ENCODE measurements at places on chromosomes 6 and 20.

DNA sequence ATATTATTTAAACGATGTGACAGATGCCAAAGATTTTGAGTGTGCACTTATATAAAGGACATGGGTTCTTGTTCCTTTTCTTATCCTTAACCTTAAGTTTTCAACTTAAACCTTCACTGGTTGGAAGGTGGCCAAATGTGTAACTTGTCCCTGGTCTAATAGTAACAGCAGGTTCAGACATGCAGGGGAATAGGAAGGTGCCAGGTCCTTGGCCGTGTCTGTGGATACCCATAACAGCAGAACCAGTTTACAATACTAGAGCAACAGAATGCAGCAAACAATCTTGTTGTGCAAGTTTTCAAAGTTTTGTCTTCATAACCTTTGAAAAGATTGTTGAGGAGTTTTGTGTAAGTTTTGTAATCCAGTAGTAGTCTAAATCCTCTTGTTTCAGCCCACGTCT, 4.4 kb downstream of the MYB start:
- DNase-seq, result no peak

DNA sequence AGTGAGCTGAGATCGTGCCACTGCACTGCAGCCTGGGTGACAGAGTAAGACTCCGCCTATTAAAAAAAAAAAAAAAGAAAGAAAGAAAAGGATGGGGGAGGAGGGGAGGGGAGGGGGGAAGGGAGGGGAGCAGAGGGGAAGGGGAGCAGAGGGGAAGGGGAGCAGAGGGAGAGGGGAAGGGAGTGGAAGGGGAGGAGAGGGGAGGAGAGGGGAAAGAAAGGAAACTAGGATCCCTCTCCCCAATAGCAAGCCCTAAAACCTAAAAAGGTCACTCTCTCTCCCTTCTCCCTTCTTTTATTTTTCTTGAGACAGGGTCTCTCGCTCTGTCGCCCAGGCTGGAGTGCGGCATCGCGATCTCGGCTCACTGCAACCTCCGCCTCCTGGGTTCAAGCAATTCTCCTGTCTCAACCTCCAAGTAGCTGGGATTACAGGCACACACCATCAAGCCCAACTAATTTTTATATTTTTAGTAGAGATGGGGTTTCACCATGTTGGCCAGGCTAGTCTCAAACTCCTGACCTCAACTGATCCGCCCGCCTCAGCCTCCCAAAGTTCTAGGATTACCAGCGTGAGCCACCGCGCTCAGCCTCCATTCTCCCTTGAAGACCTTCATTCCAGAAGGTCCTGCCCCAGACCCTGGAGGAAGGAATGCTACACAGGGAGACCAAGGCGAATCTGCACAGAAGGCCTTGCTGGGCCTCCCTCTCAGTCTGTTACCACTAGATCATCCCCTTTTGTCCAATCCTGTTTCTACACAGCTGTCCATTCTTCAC, 45.8 kb upstream of the PIM1 start:
- DNase-seq, result no peak

- DNase-seq, result no peak
These were observed 341.2 kb downstream of the SYNE1 start for GRCh38 chr6:152295920-152296319.

GRCh38 chr6:169489563-169490245, 212.1 kb downstream of the WDR27 start:
- no peak for DNase-seq

- no peak for DNase-seq
These were observed 237.8 kb downstream of the ZNF217 start for GRCh38 chr20:53355790-53356189.

DNA sequence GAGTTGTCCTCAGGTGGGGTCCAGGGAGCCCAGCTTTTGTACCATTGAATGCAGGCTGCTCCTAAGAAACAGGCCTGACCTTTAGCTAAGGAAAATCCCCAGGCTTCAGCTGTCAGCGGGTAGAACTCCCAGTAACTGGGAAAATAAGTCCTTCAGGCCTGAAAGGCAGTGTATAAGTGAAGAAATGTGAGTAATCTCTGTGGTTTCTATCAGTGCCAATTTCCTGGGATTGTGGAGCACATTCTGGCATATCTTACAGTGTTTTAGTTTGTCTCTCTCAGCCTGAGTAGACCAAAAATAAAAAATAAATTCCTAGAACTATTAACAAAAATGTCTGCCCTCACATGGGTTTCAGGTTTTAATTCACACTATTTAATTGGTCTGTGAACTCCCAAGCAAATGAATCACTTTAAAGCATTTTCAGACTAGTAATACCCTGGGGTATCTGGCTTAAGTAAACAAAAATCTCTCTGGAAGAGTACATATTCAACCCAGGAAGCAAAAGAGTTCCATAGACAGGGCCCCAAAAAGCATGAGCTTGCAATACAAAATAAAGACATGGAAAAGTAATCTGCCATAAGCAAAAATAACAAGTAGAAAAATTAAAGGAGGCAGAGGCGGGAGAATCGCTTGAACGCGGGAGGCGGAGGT, 566.2 kb upstream of the NOX3 start:
- DNase-seq, result peak; percentile 24
